ENCODE measurements at places on chromosomes 11 and 22.

DNA sequence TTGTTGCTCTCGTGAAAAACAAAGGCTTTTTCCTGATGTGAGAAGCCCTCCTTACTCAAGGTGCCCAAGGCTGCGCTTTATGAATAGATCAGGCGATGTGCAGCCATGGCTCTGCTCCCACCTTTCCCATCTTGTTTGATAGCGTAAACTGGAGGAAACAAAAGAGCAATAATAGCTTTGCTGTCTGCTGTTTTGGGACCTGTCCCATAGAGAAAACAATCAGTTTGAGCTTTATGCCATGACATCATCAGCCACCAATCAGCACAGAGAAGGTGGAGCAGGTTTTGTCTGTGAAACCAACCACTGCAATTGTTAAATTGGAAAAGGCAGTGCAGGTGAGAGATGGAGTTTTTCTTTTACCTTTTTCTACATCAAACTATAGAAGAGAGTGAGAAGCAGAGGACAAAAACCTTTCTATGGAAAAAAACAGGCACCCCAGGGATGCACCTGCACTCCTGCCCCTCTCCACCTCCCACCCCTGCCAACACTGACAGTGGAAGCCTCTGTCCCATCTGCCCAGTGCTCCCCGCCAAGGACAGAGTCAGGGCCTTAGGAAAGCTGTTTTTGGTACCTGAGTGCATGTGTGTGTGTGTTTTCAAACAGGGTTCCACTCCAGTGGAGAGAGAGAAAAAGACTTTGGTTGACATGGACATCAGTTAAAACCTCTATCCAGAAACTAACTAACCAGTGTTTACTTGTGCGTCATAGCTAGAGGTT, 80.7 kb downstream of the MICAL3 start:
- no peak for DNase-seq

GRCh38 chr11:12449961-12450715, 72.8 kb downstream of the PARVA start:
- no peak for DNase-seq

DNA sequence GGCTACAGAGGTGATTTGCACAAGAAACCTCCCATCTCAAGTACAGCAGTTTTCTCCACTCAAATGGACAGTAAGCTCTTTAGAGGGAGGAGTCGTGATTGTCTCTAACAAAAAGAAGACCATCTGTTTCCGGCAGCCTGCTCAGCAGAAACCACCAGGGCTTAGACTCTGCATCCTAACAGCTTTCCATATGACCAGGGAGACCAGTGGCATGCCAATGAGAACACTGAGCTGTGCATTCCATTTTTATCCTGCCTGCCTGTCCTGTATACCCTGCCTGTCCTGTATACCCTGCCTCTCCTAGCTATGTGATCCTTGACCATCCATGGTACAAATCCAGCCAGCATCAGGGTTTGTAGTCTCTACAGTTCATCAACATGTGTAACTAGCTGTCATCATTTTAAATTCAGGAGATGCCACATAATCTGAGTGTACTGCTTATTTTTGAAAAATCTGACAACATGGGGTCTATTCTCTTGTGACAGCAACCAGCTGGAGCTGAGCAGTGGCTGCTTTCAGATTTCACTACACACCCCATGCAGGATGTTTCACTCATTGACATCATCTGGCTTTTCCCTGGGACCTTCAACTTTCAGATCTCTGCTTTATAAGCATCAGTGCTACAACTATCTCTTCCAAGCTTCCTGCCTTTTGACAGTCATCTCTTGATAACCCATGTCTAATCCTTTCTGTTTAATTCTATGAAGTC, 50.5 kb upstream of the POU2AF2 start:
- no peak for DNase-seq

DNA sequence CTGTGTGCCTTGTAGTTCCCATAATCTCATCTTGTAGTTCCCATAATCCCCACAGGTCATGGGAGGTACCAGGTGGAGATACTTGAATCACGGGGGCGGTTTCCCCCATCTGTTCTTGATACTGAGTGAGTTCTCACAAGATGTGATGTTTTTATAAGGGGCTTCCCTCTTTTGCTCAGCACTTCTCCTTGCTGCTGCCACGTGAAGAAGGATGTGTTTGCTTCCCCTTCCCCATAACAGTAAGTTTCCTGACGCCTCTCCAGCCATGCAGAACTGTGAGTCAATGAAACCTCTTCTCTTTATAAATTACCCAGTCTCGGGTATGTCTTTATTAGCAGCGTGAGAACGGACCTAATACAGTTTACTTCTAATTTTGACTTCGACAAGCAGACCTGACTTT, 14.0 kb upstream of the SMIM38 start:
- no peak for DNase-seq

DNA sequence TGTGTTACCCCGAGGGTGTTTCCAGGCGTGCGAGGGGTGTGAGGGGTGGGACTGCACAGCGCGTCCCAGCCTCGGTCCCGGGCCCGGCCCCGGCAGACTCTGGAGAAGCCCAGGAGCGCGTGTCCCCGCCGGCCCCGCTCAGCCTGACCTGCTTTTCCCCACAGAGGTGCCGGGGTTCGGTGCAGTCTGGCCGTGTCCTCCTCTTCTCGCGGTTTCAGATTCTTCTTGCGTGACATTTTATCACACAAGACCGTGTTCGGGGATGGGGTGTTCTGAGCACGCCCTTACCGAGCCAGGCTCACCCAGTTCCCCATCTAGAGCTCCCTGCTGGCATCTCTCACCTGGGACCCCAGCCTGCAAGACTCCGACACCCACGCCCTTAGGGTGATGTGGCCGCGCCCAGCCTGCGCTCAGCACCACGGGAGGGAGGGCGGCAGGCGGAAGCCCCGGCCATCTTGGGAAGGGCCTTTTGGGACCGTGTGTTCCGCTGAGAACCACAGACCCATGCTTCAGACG, 775.6 kb downstream of the BRD1 start:
- DNase-seq: no peak

GRCh38 chr22:37169406-37169805, 18.6 kb downstream of the C1QTNF6 start:
- no peak for DNase-seq

All from stimulated activated CD8-positive, alpha-beta memory T cell treated with anti-CD3 and anti-CD28 coated beads, Interleukin-2, amount 100 ng/mL, for 48 hours (primary cell).